ENCODE measurements at places on chromosomes 5 and 9. TPM values are rescaled to one million over a fixed set of nuclear protein-coding genes. Genes with fewer than 3 reads are reported as not detected.
A peak's percentile ranks its signal among the peaks of the same experiment; 100 is the strongest.

ALDH1A1 gene
- 0.82 TPM for total RNA-seq

TMEM252 gene
- total RNA-seq = not detected

- DNase-seq = no peak
Observed at GRCh38 chr5:63249960-63250359, 671.3 kb downstream of the LRRC70 start.

- DNase-seq = peak; percentile 92
Observed at GRCh38 chr9:19048966-19049916, at the start of gene RRAGA. Gene RRAGA, plus strand, starts transcription at chr9:19049427. Its CDS starts 233 bp downstream, at chr9:19049660.

DNA sequence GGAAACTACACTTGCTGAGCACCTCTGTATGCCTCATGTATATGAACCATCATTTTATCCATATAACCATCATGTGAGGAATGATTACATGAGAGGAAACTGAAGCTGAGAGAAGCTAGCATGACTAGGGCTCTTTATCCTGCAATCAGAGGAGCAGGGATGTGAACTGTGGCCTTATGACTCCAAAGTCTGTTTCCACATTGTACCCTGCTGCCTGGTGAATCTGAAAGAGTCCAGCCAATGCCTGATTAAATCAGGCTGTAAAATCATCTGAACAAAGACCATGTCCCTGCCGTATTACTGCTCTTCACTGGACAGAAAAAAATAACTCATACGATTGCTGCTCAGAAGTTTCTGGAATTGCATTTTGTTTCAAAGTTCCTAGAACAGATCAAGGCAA is 67.0 kb downstream of the LPAR1 start:
- no peak for DNase-seq

All from T-helper 17 cell (primary cell).